ENCODE measurements at places on chromosomes 13 and 19.
A peak's percentile ranks its signal among the peaks of the same experiment; 100 is the strongest.

DNA sequence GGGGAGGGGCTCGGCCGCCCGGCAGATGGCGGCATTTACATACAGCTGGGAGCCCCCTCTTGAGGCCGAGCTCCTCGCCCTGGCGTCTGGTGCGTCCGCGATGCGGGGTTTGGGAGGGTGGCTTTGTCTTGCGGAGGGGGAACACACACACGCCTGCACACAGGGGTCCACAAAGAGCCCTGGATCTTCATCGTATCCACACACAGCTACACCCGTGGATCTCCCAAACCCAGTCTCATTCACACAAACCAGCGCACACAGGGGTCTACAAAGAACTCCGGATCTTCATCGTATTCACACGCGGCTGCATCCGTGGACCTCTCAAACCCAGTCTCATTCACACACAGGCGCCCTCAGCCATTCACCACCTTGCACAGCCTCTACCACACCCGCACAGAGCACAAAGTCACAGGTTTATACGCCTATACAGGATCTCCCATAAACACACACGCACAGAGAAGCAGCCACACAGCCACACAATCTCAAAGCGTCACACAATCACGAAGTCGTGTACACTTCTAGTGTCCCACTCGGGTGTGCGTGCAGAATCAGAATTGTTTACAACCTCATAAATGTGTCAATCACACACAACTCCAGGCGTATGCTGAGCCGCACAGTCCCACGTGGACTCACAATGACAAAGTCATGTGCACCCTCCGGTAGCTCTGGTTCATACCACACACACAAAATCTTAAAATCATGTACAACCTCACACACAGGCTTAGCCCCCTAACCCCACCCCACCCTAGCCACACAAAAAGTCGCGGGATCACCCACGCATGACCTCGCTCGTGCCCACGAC, 550 bp upstream of the DLL3 start:
- DNase-seq = peak; percentile 72

DNA sequence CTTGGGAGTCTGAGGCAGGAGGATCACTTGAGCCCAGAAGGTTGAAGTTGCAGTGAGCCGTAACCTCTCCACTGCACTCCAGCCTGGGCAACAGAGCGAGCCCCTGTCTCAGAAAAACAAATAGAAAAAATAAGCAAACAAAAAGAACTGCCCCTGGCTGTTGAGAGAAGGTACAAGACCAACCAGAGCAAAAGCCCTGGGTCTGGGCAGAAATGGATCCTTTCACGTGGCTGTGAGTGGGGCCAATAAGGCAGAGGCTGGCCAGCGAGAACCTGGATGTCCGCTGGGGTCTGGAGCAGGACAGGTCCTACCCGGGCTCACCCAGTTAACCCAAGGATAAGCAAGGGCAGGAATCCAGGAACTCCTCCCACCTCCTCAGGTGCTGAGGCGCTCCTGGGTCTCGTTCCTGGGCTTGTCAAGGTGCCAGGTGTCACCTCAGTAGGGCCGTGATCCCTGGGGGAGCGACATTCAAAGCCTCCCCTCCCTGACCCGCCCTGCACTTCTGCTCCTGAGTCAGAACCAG, 4.7 kb upstream of the SLC5A5 start:
- no peak for DNase-seq

DNA sequence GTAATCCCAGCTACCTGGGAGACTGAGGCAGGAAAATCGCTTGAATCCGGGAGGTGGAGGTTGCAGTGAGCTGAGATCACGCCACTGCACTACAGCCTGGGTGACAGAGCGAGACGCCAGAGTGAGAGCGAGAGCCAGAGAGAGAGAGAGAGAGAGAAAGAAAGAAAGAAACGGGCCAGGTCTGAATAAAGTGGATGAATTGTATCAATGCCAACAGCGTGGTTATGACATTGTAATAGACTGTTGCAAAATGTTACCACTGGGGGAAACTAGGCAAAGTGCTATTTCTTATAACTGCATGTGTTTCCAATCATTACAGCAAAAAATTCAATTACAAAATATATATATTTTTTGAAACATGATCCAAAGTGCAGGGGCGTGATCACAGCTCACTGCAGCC, 11.8 kb upstream of the BTBD2 start:
- DNase-seq = no peak

GRCh38 chr13:92989301-92989700, 237.3 kb upstream of the GPC6 start:
- DNase-seq = no peak

DNA sequence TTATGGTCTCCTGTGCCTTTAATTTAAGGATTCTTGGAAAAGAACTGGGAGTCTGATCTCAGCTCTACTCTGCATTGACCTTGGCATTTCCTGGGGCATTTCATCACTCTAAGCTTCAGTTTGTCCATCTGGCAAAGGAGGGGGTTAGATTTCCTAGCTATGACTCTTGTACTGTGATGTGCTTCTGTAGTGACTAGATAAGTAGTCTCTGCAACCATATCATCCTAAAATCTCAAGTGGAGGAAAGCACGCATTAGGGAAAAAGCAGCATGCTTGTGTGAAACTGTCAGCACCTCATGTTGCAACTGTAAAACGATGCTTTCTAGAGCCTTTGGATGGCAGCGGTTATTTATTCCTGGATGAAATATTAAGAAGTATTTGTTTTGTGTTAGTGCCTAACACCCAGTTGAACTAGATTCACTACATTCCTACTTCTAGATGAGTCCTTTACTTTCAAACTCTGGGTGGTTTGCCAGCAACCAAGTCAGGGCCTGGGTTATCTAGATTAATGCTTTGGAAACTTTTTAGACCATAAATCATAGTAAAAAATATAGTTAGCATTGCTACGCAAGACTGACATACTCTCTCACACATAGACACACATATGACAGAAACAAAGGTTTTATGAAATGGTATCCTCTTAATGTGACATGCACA, 6.8 kb downstream of the WDFY2 start:
- DNase-seq = no peak

DNA sequence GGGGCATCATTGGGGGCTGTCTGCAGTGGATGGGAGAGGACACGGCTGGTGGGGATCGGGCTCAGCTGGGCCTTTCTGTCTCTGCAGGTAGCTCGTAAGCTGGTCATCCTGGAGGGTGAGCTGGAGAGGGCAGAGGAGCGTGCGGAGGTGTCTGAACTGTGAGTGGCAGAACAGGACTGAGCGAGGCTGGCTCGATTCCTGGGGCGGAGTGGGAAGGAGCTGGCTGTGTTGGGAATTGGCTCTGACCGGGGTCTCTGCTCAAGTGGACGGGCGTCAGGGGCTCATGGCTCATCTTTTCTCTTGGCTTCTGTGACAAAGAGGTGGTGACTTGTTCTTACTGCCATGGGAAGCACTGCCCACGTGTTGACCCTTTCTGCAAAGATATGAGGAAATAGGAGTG, 11.6 kb downstream of the TPM4 start:
- no peak for DNase-seq

GRCh38 chr19:56477429-56478338, 539 bp upstream of the ZNF667 start:
- no peak for DNase-seq

DNA sequence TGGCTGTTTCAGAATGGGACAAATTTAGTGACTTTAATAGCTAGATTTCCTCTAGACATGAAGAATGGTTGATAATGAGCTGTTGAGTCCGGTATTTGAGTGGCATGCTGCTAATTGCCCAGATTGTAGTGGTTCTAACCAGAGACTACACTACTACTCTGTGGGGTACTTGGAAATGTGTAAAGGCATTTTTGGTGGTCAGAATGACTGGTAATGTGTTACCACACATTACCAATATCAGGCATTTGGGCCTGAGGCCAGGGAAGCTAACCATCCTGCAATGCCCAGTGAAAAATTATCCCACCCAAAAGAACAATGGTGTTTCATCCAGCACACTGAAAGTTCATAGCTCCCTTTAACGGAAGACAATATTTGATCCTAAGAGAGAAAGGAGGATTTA, 17.5 kb upstream of the N4BP2L1 start:
- DNase-seq = no peak

- no peak for DNase-seq
Measured at GRCh38 chr13:105597573-105597972, 937.9 kb downstream of the EFNB2 start.

DNA sequence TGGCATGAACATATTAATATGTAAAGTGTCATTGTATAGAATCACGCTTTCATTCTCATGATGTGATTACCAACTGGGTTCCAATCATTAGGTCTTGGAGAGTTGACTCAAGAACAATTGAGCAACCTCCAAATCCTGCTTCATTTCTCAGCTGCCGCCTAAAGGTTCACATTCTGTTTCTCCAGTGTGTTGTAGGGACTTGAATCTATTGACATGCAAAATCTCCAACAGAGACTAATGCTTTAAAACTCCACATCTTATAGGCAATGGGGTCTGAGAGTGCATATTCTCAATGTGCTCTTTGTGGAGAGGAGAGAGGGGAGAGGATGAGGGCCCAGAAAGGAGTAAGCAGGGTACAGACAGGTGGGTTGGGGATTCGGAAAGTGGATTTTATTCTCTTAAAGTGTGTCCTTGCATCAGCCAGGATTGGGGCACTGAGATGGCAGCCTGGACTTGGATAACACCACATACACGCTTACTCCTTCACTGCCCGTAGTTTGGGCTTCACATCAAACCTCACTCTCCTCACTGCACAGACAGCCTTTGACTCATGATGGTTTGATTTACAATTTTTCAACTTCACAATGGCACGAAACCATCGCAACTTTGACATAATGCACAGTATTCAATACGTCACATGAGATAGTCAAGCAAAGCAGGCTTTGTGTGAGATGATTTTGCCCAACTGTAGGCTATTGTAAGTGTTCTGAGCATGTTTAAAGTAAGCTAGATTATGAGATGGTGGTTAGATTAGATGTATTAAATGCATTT, 241.3 kb upstream of the IRS2 start:
- no peak for DNase-seq

GRCh38 chr19:2385053-2385721, 25.1 kb downstream of the TMPRSS9 start:
- peak; percentile 63 for DNase-seq

GRCh38 chr13:44300895-44301638, 72.6 kb upstream of the SERP2 start:
- DNase-seq = peak; percentile 26

- DNase-seq = no peak
Measured at GRCh38 chr13:79910875-79911540, 429.9 kb downstream of the SPRY2 start.

- peak; percentile 87 for DNase-seq
Measured at GRCh38 chr19:2561895-2562294, 86.0 kb downstream of the GADD45B start.

DNA sequence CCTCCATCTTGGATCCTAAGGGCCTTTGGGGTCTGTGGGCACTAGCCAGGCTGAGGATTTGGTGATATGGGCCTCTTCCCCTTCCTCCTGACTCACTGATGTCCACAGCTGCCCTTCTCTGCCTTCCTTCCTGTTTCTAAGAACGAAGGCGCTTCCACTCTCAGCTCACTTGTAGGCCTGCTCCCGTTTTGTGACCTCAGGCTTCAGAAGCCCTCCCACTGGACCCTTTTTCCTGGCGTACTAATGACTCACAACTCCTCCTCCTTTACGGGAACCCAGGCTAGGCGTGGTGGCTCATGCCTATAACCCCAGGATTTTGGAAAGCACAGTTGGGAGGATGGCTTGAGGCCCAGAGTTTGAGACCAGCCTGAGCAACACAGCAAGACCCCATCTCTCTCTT, 55.6 kb downstream of the TMED1 start:
- no peak for DNase-seq

GRCh38 chr19:18058208-18059009, 28.3 kb downstream of the IL12RB1 start:
- DNase-seq = peak; percentile 91

GRCh38 chr19:19860756-19861390, 4.8 kb upstream of the ZNF253 start:
- DNase-seq = peak; percentile 8

DNA sequence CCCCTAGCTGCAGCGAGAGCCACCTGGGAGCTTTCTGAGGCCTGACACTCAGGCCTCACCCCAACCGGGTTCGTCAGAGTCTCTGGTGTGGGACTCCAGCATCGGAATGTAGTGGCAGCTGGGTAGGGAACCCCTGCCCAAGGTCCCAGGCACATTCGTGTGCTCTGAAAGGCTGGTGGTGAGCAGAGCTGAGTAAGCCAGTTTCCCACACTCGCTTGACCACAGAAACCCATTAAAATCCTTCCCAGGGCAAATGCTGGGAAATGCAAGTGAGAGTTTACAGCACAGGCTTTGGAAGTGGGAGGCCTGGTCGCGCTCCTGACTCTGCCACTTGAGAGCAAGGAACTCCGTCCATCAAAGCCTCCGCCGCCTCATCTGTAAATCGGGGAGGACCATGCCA, 4.2 kb downstream of the TRAPPC6A start:
- DNase-seq = no peak

DNA sequence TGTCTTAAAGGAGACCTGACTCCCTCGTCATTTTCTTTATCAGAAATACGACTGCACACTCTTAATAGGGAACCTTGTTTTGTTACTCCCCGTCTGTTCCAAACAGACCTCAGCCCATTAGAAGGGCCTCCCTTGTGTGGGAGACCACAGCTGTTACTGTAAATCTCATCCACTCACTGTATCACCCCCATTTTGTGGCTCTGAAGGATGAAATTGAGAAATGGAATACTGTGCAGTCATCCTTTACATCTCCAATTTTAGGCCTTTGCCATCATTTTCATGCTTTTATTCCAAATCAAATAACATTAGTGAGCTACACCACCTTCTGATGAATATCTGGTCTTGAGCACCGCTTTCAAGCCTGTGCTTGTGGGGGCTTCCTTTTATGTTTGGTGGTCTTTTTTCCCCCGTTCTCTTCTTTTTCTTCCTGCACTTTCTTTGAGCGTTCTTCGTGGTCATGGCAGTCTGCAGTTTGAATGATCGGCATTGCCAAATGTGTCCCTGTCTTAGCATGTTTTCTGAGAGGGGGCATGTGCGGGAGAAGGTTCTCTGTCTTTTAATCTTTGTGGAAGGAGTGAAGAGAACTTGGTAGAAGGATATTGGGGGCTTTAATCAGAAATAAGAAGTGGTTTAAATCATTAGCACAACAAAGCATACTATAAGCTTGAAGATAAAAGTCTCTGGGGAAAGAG, 65.8 kb downstream of the GGACT start:
- DNase-seq = no peak

DNA sequence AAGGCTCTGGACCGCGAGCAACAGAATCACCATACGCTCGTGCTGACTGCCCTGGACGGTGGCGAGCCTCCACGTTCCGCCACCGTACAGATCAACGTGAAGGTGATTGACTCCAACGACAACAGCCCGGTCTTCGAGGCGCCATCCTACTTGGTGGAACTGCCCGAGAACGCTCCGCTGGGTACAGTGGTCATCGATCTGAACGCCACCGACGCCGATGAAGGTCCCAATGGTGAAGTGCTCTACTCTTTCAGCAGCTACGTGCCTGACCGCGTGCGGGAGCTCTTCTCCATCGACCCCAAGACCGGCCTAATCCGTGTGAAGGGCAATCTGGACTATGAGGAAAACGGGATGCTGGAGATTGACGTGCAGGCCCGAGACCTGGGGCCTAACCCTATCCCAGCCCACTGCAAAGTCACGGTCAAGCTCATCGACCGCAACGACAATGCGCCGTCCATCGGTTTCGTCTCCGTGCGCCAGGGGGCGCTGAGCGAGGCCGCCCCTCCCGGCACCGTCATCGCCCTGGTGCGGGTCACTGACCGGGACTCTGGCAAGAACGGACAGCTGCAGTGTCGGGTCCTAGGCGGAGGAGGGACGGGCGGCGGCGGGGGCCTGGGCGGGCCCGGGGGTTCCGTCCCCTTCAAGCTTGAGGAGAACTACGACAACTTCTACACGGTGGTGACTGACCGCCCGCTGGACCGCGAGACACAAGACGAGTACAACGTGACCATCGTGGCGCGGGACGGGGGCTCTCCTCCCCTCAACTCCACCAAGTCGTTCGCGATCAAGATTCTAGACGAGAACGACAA, 1.8 kb downstream of the PCDH17 start:
- DNase-seq = no peak

- DNase-seq = no peak
Measured at GRCh38 chr19:33102893-33103292, 21.9 kb downstream of the GPATCH1 start.
